Right renal cortex interstitium (tissue), 3 donors: ENCODE measurements at places on chromosomes 11 and 22. TPM values are rescaled to one million over a fixed set of nuclear protein-coding genes. Genes with fewer than 3 reads are reported as not detected.

DNA sequence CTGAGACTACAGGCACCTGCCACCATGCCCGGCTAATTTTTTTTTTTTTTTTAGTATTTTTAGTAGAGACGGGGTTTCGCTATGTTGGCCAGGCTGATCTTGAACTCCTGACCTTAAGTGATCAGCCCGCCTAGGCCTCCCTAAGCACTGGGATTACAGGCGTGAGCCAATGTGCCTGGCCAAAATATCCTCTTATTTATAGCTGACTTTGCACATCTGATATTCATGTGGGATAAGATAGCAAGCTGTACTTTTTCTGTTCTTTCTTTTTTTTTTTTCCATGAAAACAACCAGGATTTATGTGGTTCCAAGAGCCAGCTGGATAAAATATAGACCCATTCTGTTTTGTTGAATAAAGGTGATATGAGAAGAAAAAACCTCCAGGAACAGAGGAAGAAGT lies 12.1 kb upstream of the XBP1 start:
- DNase-seq = no peak

- no peak for DNase-seq
Observed at GRCh38 chr11:93986716-93987115, 34.4 kb upstream of the HEPHL1 start.

The ARFGAP2 gene
- 81.6 TPM for polyA plus RNA-seq

DNA sequence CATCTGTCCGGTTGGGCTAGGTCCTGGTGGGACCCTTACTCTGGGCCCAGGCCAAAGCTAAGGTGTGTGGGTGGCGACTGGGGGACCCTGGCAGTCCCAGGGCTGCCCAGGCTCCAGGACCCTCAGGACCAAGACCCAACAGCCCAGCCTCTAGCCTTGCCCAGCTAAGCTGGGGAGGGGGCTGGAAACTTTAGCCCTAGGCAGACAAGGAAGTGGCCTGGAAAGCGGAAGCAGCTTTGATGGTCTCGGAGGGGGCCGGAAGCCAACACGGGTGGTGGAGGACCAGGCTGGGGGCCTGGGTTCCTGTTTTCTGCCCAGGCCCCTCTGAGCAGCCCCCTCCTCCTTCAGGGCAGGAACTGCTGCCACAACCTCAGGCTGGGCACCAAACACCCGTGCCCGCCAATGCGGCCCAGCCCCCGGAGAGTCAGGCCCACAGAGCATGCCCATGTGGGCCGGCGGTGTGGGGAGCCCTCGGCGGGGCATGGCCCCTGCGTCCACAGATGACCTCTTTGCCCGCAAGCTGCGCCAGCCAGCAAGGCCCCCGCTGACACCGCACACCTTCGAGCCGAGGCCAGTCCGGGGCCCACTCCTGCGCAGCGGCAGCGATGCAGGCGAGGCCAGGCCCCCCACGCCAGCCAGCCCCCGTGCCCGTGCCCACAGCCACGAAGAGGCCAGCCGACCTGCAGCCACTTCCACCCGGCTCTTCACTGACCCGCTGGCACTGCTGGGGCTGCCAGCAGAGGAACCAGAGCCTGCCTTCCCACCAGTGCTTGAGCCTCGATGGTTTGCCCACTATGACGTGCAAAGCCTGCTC lies 2.8 kb downstream of the SIPA1 start:
- no peak for DNase-seq

- DNase-seq = no peak
Observed at GRCh38 chr11:124890683-124891372, 6.8 kb downstream of the ROBO4 start.

DNA sequence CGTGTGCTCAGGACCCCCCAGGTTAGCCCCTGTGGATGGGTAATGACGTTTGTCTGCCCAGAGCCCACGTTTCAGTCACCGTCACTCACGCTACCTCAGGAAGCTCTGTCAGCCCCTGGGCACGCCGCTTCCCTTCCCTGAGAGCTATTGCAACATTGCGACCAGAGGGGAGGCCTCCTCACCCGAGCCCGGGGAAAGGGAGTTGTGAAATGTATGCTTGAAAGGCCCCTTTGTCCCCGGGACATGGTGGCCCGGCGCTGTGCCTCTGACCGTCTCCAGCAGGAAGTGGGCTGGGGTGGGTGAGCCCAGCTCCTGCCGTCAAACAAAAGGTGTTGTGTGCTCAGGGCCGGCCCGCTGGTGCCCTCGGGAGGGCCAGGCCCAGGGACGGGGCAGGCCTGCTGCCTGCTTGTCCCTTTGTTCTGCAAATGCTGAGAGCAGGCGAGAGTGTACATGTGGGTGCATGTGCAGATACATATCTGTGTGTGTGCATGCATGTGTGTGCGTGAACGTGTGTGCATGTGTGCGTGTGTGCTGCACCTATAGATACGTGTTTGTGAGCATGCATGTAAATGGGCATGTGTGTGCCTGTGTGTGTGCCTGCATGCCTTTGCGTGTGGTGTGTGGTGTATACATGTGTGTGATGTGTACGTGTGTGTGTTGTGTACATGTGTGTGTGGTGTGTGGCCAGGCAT lies 1125.0 kb downstream of the BRD1 start:
- DNase-seq = no peak

GRCh38 chr11:36326524-36327419 lies 30.7 kb downstream of the PRR5L start:
- DNase-seq = no peak

The RTL10 gene
- 23.0 TPM for polyA plus RNA-seq
